ENCODE measurements at places on chromosomes 5 and 9.

DNA sequence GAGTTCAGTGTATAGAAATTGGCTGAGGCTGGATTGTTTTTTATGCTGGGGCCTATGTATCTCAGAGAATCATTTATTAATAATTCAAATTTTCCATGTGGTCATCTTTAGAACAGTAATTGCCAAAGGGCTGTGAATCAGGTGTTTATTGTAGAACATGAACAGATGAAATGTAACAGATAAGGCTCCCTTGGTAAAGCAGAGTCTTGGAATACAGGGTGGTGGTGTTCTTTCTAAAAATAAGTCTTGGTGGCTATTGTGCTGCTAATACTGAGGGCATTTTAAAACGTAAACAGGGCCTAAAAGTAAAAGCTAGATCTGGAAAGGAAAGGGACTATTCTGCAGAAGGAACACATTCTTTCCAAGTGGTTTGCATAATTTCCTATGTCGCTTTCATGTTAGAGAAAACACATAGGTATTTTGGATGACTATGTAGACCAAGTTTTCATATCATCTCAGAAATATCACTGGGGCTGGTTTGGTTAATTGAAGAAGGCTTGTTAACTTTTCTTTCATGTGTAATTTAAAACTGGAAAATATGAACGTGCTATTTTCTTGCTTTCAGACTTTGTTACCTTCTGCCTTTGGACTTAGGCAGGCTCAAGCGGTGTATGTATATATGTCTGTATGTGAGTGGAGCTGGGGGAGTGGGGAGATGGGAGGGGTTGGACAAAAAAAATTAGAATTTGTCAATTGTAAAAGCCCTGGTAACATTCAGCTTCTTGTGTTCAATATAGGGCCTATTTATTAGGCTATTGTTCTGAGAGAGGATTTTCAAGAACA lies 119.9 kb upstream of the ANKRD55 start:
- no peak for DNase-seq

DNA sequence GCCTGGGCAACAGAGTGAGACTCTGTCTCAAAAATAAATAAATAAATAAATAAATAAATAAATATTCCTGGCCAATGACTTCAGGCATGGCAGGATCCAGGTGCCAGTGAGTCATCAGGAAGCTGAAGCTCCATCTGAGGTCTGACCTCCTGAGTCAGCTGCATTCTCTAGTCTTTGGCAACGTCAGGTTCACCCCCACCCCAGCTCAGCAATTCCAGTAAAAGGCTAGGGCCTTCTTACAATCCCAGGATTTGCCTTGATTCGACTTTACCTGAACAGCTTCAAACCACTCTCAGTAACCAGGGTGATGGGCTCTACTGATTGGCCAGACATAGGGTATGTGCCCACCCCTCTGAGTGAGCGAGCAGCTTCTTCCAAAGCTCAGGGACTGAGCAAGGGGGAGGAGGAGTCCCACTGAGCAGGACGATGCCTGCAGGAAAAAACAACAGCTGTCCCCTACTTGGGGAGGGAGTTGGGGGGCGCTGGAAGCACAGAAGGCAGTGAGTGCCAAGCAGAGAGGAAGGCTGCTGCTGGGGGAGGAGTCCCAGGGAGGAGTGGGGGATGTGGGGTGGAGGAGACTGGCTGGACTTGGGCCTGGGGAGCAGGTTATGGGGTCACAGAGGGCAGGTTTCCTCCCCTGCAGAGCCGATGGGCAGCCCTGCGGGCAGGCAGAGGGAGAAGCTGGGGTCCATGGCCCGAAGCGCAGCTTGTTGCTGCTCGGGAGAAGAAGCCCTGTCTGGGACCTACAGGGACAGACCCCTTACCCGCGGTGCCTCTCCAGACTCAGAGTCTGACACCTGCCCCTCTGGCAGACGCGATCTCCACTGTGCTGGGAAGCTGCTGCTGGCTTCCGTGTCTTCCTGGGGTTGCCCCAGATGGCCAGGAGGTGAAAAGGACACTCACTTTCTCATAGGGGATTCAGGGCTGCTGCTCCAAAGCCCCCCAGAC lies 25.9 kb upstream of the UNC5A start:
- no peak for DNase-seq

DNA sequence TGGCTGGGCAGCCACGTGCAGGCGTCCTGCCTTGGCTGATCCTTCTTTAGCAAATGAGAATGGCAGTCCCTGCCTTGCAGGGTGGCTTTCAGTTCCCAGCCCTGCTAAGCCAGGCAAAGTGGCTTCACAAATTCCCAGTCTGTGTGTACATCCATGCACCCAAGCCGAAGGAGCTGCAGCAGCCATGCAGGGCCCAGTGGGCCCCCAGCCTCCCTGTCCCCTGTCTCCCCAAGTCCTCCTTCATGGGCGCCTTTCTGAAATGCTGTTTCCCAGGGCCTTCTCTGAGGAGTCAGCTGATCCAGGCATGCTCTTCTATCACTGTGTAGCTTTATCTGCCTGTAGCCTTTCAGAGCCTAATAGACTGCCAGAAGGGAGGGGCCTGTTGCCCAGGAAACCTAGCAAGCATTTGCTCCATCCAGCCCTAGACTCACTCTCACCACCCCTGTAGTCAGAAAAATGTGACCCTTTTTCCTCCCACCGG lies 47.4 kb upstream of the SHC3 start:
- no peak for DNase-seq

- no peak for DNase-seq
Observed at GRCh38 chr5:173429489-173430150, 101.4 kb upstream of the STC2 start.

DNA sequence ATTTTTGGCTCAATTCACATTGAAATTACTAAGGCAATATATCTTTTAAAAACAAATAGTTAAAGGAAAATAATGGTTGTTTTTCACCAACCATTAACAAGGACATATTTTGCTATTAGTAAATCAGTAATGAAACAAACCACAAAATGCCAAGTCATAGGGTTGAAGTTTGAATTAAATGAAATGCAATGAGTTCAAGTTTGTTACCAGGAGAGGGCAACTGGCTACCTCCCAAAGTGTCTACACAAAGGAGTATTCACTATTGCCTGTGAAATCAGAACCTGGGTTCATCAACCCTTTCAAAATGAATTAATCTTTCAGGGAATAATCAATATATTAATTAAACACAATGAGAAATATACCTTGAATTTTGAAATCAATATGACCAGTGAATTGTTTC lies 138.4 kb upstream of the DMRTA1 start:
- DNase-seq: no peak

DNA sequence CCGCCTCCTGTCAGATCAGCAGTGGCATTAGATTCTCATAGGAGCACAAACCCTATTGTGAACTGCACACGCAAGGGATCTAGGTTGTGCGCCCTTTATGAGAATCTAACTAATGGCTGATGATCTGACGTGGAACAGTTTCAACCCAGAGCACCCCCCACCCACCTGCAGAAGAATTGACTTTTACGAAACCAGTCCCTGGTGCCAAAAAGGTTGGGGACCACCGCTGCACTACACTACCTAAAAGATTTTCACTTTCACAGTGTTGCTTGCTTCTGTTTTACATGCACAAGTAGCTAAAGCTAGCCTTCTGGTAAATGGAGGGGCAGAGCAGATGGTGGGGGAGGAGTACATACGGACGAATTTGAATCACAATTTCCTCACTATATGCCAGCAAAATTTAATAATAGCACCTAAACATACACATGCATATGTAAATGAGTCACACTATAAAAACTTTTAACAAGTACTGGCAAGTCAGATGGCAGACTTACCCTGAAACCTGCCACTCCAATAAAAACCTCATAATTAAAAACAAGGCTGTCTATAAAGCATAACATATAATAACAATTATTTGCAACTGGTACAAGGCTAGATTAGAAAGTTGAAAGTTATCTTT lies 24.0 kb upstream of the CDKN2B start:
- DNase-seq: no peak

- no peak for DNase-seq
Observed at GRCh38 chr9:34479431-34479866, 20.8 kb downstream of the DNAI1 start.

GRCh38 chr5:142735323-142736246 lies 34.6 kb upstream of the ARHGAP26 start:
- DNase-seq: no peak
